ENCODE measurements at places on chromosomes 7 and 10.

- no peak for DNase-seq
Measured at GRCh38 chr7:140060243-140060630, 2.5 kb downstream of the PARP12 start.

GRCh38 chr10:79318369-79318768 is 28.9 kb upstream of the PPIF start:
- no peak for DNase-seq

DNA sequence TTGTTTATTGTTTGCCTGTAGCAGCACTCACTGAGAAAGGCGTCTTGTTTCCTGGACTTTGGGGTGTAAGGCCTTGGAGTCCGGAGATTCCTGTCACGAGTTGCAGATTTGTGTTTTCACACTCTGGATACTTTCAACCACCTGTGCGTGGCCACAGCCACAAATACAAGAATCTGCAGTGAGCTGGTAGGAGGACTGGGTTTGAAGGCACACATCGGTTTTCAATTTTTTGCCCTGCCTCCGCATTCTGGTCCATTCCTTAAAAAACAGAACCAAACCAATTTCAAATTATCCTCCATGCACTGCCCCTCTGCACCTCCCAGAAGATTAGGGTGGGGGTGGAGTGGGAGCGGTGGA is 619 bp downstream of the EXOC4 start:
- peak; percentile 41 for DNase-seq

DNA sequence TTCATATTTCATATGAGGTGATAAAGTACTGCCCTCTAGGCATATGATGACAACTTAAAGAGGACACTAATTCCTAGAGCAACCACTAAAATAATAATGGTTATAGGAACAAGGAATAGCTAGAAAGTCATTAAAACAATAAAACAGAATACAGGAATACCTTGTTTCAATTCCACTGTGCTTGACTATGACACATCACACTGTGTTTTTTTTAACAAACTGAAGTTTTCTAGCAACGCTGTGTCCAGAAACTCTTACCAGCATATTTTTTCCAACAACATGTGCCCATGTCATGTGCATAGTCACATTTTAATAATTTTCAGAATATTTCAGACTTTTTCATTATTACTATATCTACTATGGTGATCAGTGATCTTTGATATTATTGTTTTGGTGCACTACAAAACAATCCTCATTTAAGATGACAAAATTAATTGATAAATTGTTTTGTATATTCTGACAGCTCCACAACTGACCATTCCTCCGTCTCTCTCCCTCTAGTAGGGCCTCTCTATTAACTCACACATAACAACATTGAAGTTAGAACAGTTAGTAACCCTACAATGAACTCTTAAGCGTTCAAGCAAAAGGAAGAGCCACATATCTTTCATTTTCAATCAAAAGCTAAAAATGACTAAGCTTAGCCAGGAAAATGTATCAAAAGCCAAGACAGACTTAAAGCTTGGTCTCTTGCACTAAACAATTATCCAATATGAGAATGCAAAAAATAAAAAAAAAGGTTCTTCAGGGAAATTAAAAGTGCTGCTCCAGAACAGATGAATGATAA is 85.8 kb downstream of the SNX13 start:
- DNase-seq, result peak; percentile 31

Data from LHCN-M2 (cell line).